ENCODE measurements at places on chromosomes 13 and 19. TPM values are rescaled to one million over a fixed set of nuclear protein-coding genes. Genes with fewer than 3 reads are reported as not detected.

Gene PDE4C
- total RNA-seq: 0.97 TPM

Gene CEACAM20
- not detected for total RNA-seq

Gene KIR2DL3
- total RNA-seq: not detected

Gene LYPD3
- total RNA-seq: not detected

Gene KLF12
- 26.0 TPM for total RNA-seq

Gene FGF22
- not detected for total RNA-seq

Gene ZNF625
- total RNA-seq: 6.7 TPM

Gene SIGLEC8
- not detected for total RNA-seq

Gene UBE2L5
- not detected for total RNA-seq

Gene STAP2
- 12.2 TPM for total RNA-seq

Gene CRX
- not detected for total RNA-seq

Gene IFNL1
- not detected for total RNA-seq

Gene ZNF546
- 4.3 TPM for total RNA-seq

Gene CNN1
- total RNA-seq: not detected

Gene ZFP28
- 7.5 TPM for total RNA-seq
